ENCODE measurements at places on chromosomes 4 and X. TPM values are rescaled to one million over a fixed set of nuclear protein-coding genes. Genes with fewer than 3 reads are reported as not detected.
A peak's percentile ranks its signal among the peaks of the same experiment; 100 is the strongest.

Gene RNF212
- total RNA-seq: 5.1 TPM

Gene MAP3K15
- total RNA-seq: not detected

Gene CBLL2
- total RNA-seq: not detected

Gene IL9R
- total RNA-seq: 22.1 TPM

Gene TRAM1L1
- total RNA-seq: 4.6 TPM

Gene UCP1
- not detected for total RNA-seq

Gene IL2
- total RNA-seq: 0.99 TPM

Gene ACOX3
- total RNA-seq: 49.5 TPM

DNA sequence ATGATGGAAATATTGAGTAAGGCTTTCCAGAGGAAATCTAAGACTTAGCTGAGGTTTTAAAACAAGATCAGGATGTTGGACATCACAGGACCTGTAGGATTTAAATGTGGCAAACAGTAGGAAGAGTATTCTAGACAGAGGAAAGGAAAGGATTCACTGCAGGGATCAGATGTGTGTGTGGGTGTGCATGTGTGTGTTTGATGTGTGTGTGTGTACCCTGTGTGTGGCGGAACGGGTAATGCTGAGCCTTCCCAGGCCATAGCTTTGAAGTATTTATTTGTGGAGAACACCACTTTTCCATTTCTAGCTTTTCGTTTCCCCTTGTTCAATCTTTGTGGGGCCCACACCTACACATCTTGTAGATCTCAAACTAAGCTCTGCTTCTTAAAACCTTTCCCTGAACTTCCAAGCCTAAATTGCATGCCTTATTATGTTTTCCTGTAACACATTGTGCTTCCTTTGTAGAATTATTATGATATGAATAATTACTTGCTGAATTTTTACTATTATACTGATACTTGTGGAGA is 6.9 kb downstream of the GUCY1A1 start:
- DNase-seq: no peak

DNA sequence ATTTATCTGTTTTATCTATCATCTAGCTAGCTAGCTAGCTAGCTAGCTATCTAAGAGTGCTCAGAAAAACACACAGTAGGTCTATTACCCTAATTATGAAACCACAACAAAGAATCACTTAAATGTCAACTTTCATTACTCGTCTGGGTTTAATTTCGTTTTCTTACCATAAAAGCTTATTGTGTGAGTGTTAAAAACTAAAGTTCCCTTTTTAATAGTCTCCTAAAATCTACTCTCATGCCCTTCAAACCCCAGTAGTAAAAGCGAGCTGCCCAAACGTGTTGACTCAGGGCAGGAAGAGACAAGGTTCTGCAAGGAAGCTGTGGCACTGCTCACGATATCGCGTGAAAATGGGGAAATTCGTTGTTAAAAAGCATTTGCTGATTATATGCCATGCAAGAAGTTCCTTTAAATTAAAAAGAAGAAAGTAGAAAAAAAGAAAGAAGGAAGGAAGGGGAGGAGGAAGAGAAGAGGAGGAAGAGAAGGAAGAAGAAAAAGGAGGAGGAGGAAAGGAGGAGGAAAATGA is 595 bp downstream of the MBNL3 start:
- DNase-seq: peak; percentile 45

DNA sequence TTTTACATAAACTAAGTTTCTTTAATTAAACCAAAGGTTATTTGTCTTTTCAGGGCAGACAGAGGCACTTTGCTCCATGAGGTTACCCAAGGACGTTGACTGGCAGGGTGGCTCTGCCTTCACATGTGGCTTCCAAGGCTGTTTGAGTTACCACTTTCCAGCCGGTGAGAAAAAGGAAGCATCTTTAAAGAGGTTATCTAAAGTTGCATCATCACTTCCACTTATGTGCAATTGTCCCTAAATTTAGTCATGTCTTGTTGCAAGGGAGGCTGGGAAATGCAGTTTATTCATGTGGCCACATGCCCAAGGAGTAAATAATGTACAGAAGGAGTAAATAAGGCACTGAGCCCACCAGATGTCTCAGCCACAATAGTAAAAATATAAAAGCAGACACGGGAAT is 29.0 kb upstream of the RAP1GDS1 start:
- no peak for DNase-seq

GRCh38 chrX:152806035-152806434 is 24.5 kb downstream of the CETN2 start:
- DNase-seq: no peak

DNA sequence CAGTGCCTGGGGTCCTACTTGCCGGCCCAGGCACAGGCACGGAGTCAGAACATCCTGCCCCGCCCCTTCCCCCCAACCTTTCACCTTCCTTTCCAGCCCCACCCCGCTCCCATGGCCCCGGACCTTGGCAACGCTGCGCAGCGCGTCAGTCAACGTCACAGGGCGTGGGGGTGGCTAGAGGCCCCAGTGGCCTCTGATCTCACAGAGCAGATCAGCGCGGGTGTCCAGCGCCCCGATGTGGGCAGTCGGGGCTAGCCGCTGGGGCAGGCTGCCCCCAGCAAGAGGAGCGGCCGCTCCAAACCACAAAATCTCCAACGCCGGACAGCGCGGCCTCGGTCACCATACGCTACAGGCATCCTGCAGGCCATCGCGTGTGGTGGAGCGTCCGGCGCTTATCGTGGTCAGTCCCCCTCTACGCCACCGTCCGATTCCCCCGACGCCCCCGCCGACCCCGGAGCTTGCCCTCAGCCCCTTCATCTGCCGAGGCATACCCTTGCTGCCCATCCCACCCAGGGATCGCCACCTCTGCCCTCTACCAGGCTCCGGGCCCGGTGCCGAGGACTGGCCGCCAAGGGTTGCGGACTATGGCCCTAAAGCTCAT is 69.6 kb upstream of the APOOL start:
- no peak for DNase-seq

DNA sequence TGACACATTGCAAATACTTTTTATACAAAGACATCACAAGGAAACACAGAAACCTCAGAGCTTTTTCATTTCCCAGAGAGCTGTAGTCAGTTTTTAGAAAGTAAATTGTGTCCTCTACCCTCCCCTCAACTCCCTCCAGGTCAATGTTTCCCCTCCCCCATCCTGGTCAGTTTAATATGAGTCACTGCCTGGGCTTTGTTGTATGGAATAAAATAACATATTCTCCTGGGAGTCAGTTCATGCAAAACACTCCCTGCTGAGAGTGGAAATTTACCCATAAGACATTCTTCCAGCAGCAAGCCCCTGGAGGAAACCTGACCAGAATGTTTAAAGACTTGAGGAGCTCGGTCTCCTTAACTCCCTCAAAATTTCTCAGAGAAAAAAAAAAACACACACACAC is 270.1 kb upstream of the LDB2 start:
- no peak for DNase-seq

DNA sequence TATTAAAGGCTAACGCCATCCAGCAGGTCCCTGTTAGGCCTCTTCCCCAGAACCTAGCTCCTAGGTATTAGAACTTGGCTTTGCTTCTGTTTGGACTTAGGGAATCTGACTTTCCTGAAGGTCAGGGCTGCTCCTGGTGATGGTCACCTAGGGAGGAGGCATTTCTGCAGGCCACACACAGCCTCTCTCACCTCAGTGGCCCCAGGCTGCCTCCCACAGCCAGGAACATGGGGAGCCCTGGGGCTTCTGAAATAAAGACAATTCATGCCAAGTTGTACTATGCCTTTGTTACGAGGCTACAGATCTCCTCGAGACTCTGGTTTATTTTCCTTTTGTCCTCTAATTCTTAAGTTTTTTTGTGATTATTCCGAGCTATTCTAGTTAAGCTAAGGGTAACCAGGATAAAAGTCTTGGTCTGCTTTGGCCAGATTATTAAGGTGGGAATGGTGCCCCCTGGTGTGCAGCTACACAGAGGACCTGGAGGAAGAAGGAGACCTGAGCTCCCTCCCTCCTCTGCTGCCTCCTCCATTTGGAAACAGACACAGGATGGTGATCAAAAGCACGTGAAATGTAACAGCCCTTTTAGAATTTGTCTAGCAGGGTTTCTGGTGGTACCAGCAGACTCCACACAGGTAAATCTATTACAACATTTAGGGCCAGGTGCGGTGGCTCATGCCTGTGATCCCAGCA is 131.0 kb downstream of the DCLK2 start:
- DNase-seq: peak; percentile 62

- DNase-seq: no peak
These were observed 29.8 kb downstream of the PIGG start for GRCh38 chr4:528835-529234.

DNA sequence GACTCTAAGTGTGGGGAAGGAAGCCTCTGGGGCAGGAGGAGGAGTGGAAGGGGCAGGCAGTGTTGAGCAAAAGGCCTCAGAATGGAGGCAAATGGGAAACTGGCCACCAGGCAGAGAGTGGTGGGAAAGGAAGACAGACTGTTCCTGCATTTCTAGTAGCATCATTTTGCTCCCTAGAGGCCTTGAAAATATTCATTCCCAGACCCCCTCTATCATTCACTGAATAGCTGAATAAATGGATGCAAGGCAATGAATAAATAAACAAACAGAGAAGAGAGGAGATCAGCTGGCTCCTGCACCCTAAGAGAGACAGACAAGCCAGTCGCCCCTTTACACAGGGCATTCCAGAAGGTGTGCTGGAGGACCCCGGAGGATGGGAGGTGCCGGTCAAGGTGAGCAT is 511.9 kb downstream of the BCOR start:
- no peak for DNase-seq

- DNase-seq: no peak
These were observed 623.5 kb downstream of the FSTL5 start for GRCh38 chr4:161540265-161540664.

GRCh38 chr4:127622621-127622920 is 10.2 kb upstream of the INTU start:
- no peak for DNase-seq

GRCh38 chrX:136767104-136767941 is 13.4 kb downstream of the ARHGEF6 start:
- peak; percentile 61 for DNase-seq

Measured in ureter (tissue), 1 donor.